NCI-H1436 treated with DMSO at 0.1 percent for 48 hours (cell line): ENCODE measurements at places on chromosomes 1 and 21.

GRCh38 chr1:112460615-112461014 is 48.1 kb upstream of the WNT2B start:
- no peak for DNase-seq

- no peak for DNase-seq
Observed at GRCh38 chr1:212669102-212669501, 30.5 kb downstream of the BATF3 start.

GRCh38 chr1:221663321-221663720 is 78.6 kb downstream of the DUSP10 start:
- no peak for DNase-seq

DNA sequence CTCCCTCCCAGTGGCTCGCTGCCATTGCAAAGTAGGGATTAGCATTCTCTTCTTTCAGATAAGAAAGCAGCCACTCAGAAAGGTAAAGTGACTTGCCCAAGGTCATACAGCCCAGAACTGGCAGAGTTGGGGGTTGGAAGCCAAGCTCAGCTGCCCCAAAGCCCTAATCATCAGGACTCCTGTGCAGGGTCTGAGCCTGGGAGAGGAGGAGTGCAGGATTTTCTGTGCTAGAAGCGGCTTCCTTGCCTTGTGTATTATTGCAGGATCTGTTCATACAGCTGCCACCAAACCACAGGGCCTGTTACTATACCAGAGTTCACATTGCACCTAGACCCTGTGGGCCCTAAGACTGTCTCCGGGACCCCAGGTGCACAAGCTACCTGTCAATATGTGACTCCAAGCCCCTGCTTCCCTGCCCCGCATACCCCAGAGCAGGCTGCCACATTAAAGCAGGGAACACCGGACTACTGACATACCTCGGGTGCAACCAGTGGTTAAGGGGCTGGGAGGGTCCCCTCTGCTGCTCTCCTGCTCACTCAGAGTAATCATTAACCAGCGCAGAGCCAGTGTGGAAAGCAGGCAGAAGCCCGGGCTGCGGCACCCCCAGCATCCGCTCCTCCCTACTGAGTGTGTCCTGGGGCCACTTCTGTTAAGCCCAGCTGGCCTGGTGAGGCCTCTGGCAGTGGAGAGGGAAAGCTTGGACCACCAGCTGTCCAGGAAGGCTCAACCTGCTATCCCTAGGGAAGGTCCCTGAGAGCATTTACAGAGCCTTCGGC is 15.8 kb downstream of the HSPG2 start:
- no peak for DNase-seq

DNA sequence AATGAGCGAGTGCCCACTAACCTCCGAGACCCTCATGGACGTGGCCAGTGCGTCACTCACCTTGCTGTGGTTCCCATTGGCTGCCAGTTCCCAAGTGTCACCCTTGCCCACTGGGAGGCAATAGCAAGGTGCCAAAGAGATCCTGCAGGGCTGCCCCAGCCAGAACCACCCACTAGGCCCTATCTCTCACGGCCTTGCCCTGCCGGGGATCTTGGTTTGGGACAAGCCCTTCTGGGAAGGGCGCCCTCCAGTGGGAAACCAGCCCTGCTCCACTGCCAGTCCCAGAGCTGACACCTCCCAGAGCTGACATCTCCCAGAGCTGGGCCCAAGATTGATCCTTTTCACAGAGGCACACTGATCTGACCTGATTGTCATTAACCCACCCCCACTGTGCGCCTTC is 2.1 kb upstream of the SELENON start:
- DNase-seq: no peak

- DNase-seq: no peak
Observed at GRCh38 chr21:42849759-42850412, 29.5 kb downstream of the WDR4 start.

GRCh38 chr1:7967196-7967595 is 5.7 kb downstream of the PARK7 start:
- DNase-seq: no peak
